ENCODE measurements at places on chromosomes 5 and 9. TPM values are rescaled to one million over a fixed set of nuclear protein-coding genes. Genes with fewer than 3 reads are reported as not detected.

- H3K36me3 ChIP-seq, result no peaks in the 10 kb centered on the region
- H3K27me3 ChIP-seq, result no peaks in the 10 kb centered on the region
- no peaks in the 10 kb centered on the region for H3K4me1 ChIP-seq
- H3K4me3 ChIP-seq, result no peak overlapping the region
Measured at GRCh38 chr9:98220911-98221310, 28.5 kb upstream of the CORO2A start.

LRRC14B gene
- total RNA-seq, result 0.66 TPM

SHISAL2B gene
- not detected for total RNA-seq

- no peak overlapping the region for H3K4me3 ChIP-seq
- H3K27ac ChIP-seq, result no peak overlapping the region
- H3K36me3 ChIP-seq, result no peaks in the 10 kb centered on the region
- H3K4me1 ChIP-seq, result no peaks in the 10 kb centered on the region
- DNase-seq, result no peak
- no peaks in the 10 kb centered on the region for H3K27me3 ChIP-seq
Measured at GRCh38 chr5:102722931-102723330, 32.2 kb upstream of the PAM start.

UAP1L1 gene
- 2.9 TPM for total RNA-seq

TJP2 gene
- total RNA-seq, result 16.1 TPM

- peaks cover 22% of the 10 kb centered on the region for H3K4me1 ChIP-seq
- no peaks in the 10 kb centered on the region for H3K27me3 ChIP-seq
- H3K4me3 ChIP-seq, result peak within 1 kb of the TSS; percentile 82
- peak within 1 kb of the TSS; percentile 98 for H3K27ac ChIP-seq
- H3K36me3 ChIP-seq, result no peaks in the 10 kb centered on the region
Measured at GRCh38 chr5:10761185-10761932, at the start of gene DAP. DAP (minus strand) TSS chr5:10761234; CDS start chr5:10761068, 166 bp downstream.

IL11RA gene
- 67.3 TPM for total RNA-seq

- H3K27ac ChIP-seq, result no peak overlapping the region
- peak; percentile 27 for DNase-seq
- H3K4me1 ChIP-seq, result peaks cover 4% of the 10 kb centered on the region
- peaks cover 70% of the 10 kb centered on the region for H3K36me3 ChIP-seq
Measured at GRCh38 chr9:124348363-124348762, 66.9 kb downstream of the PSMB7 start.

PCDHGA5 gene
- 6.1 TPM for total RNA-seq

DNA sequence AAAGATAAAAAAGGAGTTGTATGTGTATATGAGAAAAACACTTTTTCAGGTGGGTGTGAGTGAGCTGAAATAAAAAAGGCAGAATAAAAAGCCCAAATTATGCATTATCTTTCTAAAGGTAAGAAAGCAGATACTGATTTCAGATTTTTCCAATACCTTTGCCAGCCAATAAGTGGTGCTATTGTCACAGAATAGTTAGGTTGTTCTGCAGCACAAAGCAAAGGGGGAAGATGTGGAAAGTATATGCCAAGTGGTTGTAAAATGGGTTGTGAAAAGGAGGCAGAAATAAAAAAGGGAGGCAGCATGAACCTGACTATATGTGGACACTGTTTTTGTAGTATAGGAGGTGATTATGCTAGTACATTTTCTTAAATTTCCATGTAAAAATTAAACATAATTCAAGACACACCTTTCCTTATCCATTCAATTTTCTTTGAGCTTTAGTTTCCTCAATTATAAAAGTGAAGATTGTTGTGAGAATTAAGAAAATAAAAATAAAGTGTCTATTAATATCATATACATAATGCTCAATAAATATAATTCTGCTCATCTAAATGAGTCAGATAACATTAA, 106.7 kb downstream of the SMIM15 start:
- no peak overlapping the region for H3K4me3 ChIP-seq
- no peaks in the 10 kb centered on the region for H3K27me3 ChIP-seq
- no peak overlapping the region for H3K27ac ChIP-seq
- H3K36me3 ChIP-seq, result no peaks in the 10 kb centered on the region
- no peak for DNase-seq
- H3K4me1 ChIP-seq, result peaks cover 13% of the 10 kb centered on the region

GRCh38 chr9:127867356-127868277, 9.9 kb downstream of the AK1 start:
- H3K4me3 ChIP-seq, result no peak overlapping the region
- no peak for DNase-seq
- no peak overlapping the region for H3K27ac ChIP-seq
- H3K36me3 ChIP-seq, result peaks cover 43% of the 10 kb centered on the region
- H3K27me3 ChIP-seq, result no peaks in the 10 kb centered on the region
- peaks cover 3% of the 10 kb centered on the region for H3K4me1 ChIP-seq

GRCh38 chr5:107451028-107451427, 219.7 kb downstream of the EFNA5 start:
- no peak for DNase-seq
- no peaks in the 10 kb centered on the region for H3K4me1 ChIP-seq
- H3K36me3 ChIP-seq, result no peaks in the 10 kb centered on the region
- H3K4me3 ChIP-seq, result no peak overlapping the region
- no peaks in the 10 kb centered on the region for H3K27me3 ChIP-seq
- H3K27ac ChIP-seq, result no peak overlapping the region

DNA sequence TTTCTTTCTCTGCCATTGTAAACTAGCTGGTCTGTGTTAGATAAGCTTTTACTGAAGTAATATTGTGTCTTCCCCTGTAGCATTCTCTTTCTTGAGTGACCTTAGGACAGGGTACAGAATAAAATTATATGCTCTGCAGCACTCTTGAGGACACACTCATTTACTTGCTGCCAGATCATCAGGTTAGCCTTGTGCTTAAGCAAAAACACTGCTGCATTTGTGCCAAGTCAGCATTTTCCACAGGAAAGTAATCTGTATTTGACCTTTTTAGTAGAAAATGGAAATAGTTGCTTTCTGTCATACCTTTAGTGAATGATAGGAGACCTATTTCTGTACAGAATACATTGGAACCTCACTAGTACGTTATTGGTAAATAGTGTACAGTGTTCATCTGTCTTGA, 54.2 kb downstream of the LMNB1 start:
- no peak overlapping the region for H3K4me3 ChIP-seq
- DNase-seq, result no peak
- no peaks in the 10 kb centered on the region for H3K4me1 ChIP-seq
- H3K27me3 ChIP-seq, result no peaks in the 10 kb centered on the region
- H3K36me3 ChIP-seq, result no peaks in the 10 kb centered on the region

DNA sequence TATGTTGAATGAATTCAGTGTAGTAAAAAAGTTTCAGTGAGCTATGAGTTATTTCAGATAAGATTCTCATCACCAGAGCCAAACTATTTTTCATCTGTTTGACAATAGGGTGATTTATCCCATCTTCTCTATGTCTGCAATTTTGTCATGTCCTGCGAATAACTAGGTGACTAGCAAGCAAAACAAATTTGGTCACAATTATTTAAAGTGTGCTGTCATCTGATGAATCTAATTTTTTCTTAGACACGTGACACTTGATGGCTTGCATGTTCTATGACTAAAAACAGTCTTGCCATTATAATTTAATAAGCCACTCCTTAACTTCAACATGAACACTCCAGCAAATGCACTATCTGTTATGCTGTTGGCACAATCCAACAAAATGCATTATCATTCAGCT, 35.0 kb downstream of the FEM1C start:
- DNase-seq, result no peak
- H3K4me3 ChIP-seq, result no peak overlapping the region
- H3K4me1 ChIP-seq, result peaks cover 7% of the 10 kb centered on the region
- no peaks in the 10 kb centered on the region for H3K36me3 ChIP-seq

GRCh38 chr5:141821430-141821925, 56.7 kb downstream of the PCDH1 start:
- peak overlapping the region; percentile 68 for H3K27ac ChIP-seq
- no peaks in the 10 kb centered on the region for H3K36me3 ChIP-seq
- DNase-seq, result no peak
- H3K4me3 ChIP-seq, result no peak overlapping the region
- H3K27me3 ChIP-seq, result peaks cover 15% of the 10 kb centered on the region
- H3K4me1 ChIP-seq, result no peaks in the 10 kb centered on the region

GRCh38 chr5:168747987-168748777, 169.0 kb upstream of the PANK3 start:
- H3K27me3 ChIP-seq, result no peaks in the 10 kb centered on the region
- no peak overlapping the region for H3K4me3 ChIP-seq
- H3K4me1 ChIP-seq, result no peaks in the 10 kb centered on the region

DBH gene
- not detected for total RNA-seq

DNA sequence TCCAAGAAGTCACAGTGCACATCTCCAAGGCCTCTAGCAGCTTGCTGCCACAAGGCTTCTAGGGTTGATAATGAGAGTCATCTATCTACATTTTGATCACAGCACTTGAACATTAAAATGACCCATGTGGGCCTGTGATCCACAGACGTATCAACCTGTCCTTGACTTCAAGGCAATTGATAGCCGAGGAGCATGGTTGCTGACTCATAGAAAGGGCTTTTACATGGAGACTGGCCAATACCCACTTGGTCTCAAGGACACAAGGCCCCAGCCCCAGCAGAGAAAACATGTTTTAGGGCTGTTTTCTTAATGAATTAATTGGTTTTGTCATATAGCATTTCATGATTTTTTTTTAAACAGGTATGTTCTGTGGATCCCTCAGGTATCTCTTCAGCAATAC, 314.0 kb downstream of the SEMA5A start:
- H3K27me3 ChIP-seq, result no peaks in the 10 kb centered on the region
- H3K36me3 ChIP-seq, result no peaks in the 10 kb centered on the region
- no peak for DNase-seq
- no peaks in the 10 kb centered on the region for H3K4me1 ChIP-seq

GRCh38 chr5:149561848-149562247, 10.6 kb upstream of the CSNK1A1 start:
- no peaks in the 10 kb centered on the region for H3K36me3 ChIP-seq
- H3K4me1 ChIP-seq, result peaks cover 38% of the 10 kb centered on the region
- no peaks in the 10 kb centered on the region for H3K27me3 ChIP-seq
- H3K4me3 ChIP-seq, result no peak overlapping the region

- no peak overlapping the region for H3K4me3 ChIP-seq
- H3K27ac ChIP-seq, result no peak overlapping the region
- no peaks in the 10 kb centered on the region for H3K4me1 ChIP-seq
Measured at GRCh38 chr5:167147879-167148278, 1143.6 kb upstream of the WWC1 start.

- no peak for DNase-seq
- no peak overlapping the region for H3K4me3 ChIP-seq
- H3K27me3 ChIP-seq, result no peaks in the 10 kb centered on the region
Measured at GRCh38 chr9:134291452-134291881, 34.8 kb upstream of the RXRA start.

DNA sequence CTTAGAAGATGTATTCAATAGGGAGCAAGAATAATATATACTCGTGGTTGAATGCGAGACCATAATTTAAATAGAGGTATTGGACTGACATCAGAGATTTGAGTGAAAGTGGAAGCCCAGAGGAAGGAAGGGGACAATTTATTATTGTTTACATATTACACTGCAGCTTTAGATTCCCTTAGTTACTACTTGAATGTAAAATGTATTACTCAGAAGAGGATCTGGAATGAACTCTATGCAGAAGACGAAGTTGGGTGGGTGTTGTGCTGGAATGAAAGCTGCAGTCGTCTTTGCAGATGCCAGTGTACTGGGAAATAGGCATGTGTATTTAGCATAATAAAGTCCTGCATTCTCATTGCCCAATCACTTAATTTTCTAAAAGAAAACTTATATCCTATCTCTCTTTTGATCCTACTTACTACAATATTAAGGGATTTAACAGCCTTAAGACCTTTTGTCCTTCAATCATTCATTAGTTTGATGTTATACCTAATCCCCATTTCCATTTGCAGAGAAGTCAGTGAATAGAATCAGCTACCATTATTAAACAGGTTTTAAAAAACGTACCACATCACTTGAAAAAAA, 570.7 kb upstream of the WWC1 start:
- H3K27me3 ChIP-seq, result no peaks in the 10 kb centered on the region
- DNase-seq, result no peak
- no peak overlapping the region for H3K4me3 ChIP-seq
- H3K4me1 ChIP-seq, result no peaks in the 10 kb centered on the region
- H3K36me3 ChIP-seq, result no peaks in the 10 kb centered on the region

FOXD4L3 gene
- not detected for total RNA-seq

GRCh38 chr5:108259306-108259705, 122.6 kb downstream of the FBXL17 start:
- peak overlapping the region; percentile 28 for H3K27ac ChIP-seq
- H3K36me3 ChIP-seq, result no peaks in the 10 kb centered on the region
- H3K4me1 ChIP-seq, result peaks cover 15% of the 10 kb centered on the region
- no peaks in the 10 kb centered on the region for H3K27me3 ChIP-seq

SLC6A3 gene
- total RNA-seq, result not detected

SLC1A3 gene
- 19.1 TPM for total RNA-seq

GRCh38 chr5:141915881-141916336, 7.8 kb upstream of the DELE1 start:
- no peaks in the 10 kb centered on the region for H3K36me3 ChIP-seq
- peaks cover 15% of the 10 kb centered on the region for H3K4me1 ChIP-seq
- no peak for DNase-seq
- H3K4me3 ChIP-seq, result no peak overlapping the region
- H3K27me3 ChIP-seq, result no peaks in the 10 kb centered on the region
- no peak overlapping the region for H3K27ac ChIP-seq

GRCh38 chr5:146828385-146828784, 50.2 kb downstream of the PPP2R2B start:
- DNase-seq, result no peak
- peak overlapping the region; percentile 57 for H3K27ac ChIP-seq
- no peaks in the 10 kb centered on the region for H3K27me3 ChIP-seq
- peaks cover 17% of the 10 kb centered on the region for H3K4me1 ChIP-seq
- H3K36me3 ChIP-seq, result no peaks in the 10 kb centered on the region

DNA sequence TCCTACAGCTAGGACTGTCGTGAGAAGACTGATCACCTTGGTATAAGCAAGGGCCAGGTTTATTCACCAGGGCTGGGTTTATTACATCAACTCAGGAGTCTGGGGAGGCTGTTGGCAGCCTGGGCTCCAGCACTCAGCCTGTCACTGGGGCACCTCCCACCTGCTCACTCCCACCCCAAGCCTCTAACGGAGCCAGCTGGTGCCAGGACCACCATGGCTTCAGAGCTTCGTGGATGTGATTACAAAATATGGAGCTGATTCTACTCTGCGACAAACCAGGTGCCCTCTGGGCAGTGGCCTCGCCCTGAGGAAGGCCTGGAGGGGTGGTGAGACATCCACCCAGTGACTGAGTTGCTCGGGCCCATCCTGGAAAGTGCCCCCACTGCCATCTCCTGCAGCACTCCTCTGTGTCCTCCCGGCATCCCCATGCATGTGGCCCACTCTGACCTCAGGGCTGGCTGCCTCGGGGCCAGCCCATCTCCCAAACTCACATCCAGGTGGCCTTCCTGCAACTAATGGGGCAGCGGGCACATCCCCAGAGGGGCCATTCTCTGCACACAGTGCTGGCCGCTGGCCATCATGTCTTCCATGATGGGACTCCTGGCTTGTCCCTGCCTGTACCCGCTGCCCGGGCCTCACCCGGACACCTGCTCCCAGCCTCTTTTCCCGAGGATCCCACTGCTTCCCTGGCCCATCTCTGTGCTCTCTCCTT, 49.6 kb downstream of the SECISBP2 start:
- no peak overlapping the region for H3K27ac ChIP-seq
- H3K36me3 ChIP-seq, result no peaks in the 10 kb centered on the region
- DNase-seq, result no peak
- H3K27me3 ChIP-seq, result no peaks in the 10 kb centered on the region

DNA sequence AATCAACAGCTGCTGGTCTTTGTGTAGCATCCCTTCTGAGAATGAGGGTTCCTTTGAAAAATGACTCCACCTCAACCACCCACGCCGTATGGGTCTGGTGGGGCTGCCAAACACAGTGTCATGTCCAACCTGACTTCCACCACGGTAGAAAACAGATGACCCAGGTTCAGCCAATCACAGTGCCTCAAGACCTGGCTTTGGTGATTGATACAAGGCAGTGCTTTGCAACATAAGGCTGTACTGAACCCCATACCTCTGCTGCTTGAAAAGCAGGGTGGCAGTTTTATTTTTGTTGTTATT, 11.5 kb upstream of the TGFBR1 start:
- H3K27me3 ChIP-seq, result no peaks in the 10 kb centered on the region

LPAR1 gene
- total RNA-seq, result 47.9 TPM
